Tibial nerve (tissue), 4 donors: ENCODE measurements at places on chromosomes 6 and 20.

DNA sequence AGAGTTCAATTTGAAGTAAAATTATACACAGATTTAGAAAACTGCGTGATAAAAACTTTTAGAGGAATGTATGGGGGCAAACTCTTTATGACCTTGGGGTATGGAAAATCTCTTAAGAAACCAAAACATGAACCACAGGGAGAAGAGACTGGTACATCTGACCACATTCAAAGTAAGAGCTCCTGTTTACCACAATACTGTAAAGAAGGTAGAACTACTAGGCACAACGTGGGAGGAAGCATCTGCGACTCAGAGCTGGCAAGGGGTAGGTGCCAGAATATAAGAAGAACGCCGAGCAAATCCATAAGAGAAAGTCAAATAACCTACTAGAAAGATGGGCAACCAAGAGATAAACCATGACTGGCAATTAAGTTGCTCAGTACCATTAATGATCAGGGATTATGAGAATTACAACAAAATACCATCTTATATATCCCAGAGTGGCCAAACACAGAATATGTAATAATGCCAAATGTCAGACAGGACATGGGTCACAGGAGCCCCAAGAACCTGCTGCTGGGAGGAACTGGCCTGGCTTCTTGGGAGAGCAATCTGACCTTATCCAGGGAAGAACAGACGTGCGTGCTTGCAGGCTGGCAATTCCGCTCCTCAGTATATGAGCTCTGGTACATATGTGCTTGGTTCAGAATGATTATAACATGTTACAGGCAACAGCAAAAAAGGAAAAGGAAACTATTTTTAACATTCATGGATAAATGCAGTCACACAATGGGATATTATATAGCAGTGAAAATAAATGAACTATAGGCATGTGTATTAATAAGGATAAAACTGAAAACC is 50.2 kb downstream of the INSM1 start:
- no peaks in the 10 kb centered on the region for H3K27me3 ChIP-seq
- no peaks in the 10 kb centered on the region for H3K36me3 ChIP-seq
- DNase-seq: no peak
- no peak overlapping the region for H3K4me3 ChIP-seq
- H3K4me1 ChIP-seq: no peaks in the 10 kb centered on the region
- no peak overlapping the region for H3K27ac ChIP-seq

- H3K36me3 ChIP-seq: no peaks in the 10 kb centered on the region
- no peak overlapping the region for H3K4me3 ChIP-seq
- H3K4me1 ChIP-seq: no peaks in the 10 kb centered on the region
- no peak for DNase-seq
- no peaks in the 10 kb centered on the region for H3K27me3 ChIP-seq
- H3K27ac ChIP-seq: no peak overlapping the region
Observed at GRCh38 chr20:10701607-10702006, 27.8 kb upstream of the JAG1 start.

DNA sequence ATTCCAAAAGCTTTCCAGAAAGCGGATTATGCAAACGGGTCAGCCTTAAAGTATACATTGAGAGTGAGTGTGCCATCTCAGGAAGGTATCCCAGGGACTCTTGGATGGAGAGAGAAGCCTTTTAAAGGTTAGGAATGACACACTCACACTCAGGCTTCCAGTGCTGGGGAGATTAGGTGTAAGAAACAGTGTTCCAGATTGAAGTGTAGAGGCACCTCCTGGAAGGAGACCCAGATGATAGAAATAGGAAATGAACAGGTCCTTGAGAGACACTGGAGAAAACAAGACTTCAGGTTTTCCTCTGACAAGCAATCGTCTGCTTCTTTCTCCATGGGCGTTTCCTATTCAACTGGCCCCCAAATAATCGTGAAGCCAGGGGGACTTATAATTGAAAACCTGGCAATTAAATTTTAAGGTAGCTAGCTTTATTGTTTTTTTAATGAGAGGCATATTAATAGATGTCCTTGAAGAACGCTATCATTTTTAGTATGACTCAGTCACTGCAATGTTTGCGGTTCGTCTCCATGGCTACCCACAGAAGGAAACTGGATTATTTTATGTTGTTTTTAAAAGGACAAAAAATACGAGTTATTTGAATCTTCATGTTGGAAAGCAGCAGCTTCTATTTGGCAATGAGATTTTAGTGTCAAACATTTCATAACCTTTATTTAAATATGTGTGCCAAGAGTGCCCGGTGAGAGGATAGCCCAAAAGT is 85.3 kb downstream of the TRMT6 start:
- H3K27ac ChIP-seq: no peak overlapping the region
- H3K36me3 ChIP-seq: no peaks in the 10 kb centered on the region
- no peaks in the 10 kb centered on the region for H3K27me3 ChIP-seq

GRCh38 chr6:23980965-23981364 is 145.1 kb upstream of the NRSN1 start:
- no peak overlapping the region for H3K4me3 ChIP-seq
- H3K4me1 ChIP-seq: no peaks in the 10 kb centered on the region
- no peaks in the 10 kb centered on the region for H3K36me3 ChIP-seq
- no peaks in the 10 kb centered on the region for H3K27me3 ChIP-seq
- no peak for DNase-seq
- no peak overlapping the region for H3K27ac ChIP-seq

- no peaks in the 10 kb centered on the region for H3K4me1 ChIP-seq
- no peak overlapping the region for H3K4me3 ChIP-seq
- DNase-seq: no peak
- H3K27ac ChIP-seq: no peak overlapping the region
- H3K27me3 ChIP-seq: no peaks in the 10 kb centered on the region
- H3K36me3 ChIP-seq: no peaks in the 10 kb centered on the region
Observed at GRCh38 chr6:136782021-136782770, 10.1 kb downstream of the MAP3K5 start.
